Germinal center (tissue), 1 donor: ENCODE measurements at places on chromosomes 2 and 18.

DNA sequence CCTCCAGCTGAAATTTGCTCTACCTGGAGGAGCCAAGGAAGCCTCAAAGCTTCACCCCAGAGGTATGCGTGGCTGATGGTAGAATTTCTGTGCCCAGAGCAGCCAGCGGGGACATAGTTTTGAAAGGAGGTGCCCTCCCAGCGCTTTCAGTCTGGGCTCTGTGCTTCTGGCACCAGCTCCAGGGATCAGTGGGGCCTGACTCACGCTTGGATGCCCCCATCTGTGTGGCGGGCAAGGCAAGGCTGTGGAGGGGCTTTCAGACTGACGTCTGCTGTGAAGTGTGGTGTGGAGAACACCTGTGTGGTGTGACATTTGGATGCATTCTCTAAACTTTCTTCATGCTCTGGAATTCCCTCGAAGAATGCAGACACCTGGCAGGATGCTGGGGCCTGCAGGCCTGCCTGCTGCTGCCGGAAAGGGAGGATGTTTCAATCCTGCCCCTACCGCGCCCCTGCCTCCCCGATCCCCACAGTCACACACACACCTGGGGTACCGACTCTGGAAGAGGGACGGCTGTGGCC is 84.1 kb downstream of the CTIF start:
- peak; percentile 60 for DNase-seq

GRCh38 chr18:23301972-23302371 is 151.1 kb upstream of the RIOK3 start:
- no peak for DNase-seq

DNA sequence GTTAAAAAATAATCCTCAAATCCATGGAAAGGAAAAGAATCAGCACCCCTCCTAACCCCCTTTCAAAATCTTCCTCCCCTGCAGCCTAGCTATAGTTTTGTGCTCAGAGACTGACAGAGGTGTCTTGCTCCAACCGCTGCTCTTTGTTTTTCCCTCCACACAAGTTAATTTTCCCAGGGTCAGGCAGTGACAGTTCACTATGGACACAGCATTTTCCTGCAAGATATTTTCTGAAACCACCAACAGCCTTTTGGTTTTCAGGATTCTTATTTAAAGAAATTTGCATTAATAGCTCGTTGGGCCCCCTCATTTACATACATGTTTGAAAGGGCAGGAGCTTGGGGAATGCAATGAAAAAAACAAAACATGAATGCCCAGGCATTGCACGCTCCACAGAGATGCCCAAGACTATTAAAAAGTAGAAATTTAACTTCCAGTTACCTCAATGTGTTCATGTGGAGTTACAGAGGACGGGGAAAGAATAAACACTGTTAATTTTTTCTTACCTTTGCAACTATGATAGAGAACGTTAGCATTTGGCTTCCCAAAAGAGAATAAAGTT is 71.4 kb upstream of the CXCR4 start:
- no peak for DNase-seq

- DNase-seq: no peak
Measured at GRCh38 chr2:176106581-176107539, at the start of gene HOXD11. HOXD11 (plus strand) TSS chr2:176107280; CDS start chr2:176107356, 76 bp downstream.

DNA sequence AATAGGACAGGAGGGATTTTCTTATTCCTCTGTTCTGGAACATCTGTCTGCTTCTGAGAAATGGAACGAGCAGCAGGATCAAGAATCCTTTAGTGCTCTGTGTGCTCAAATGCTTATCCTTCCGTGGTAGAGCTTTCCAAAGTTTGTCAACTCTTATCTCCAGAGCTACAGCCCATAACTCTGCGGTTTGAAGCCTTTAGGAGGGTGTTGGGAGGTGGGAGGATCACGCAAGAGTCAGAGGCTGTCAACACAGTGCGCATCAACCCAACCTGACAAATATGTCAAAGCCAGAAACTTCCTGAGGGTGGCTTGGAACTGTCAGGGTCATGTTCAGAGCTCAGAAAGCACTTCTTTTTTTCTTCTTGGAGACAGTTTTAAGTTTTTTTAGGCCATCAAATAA is 95.9 kb downstream of the CRIM1 start:
- no peak for DNase-seq

- no peak for DNase-seq
Measured at GRCh38 chr2:98118161-98118560, 31.2 kb downstream of the VWA3B start.

DNA sequence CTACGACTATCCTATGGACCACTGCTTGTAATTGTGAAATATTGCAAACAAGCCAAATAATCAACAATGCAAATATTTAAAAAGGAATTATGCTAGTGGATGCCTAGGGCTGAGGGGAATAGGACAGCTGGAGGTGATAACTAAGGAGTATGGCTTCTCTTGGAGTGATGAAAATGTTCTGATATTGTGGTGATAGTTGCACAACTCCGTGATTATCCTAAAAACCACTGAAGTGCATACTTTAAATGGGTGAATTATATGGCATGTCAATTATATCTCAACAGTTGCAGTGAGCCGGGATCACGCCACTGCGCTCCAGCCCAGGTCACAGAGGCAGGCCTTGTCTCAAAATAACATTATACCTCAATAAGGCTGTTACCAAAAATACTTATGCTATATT is 125.1 kb upstream of the SH3BP4 start:
- DNase-seq: no peak

DNA sequence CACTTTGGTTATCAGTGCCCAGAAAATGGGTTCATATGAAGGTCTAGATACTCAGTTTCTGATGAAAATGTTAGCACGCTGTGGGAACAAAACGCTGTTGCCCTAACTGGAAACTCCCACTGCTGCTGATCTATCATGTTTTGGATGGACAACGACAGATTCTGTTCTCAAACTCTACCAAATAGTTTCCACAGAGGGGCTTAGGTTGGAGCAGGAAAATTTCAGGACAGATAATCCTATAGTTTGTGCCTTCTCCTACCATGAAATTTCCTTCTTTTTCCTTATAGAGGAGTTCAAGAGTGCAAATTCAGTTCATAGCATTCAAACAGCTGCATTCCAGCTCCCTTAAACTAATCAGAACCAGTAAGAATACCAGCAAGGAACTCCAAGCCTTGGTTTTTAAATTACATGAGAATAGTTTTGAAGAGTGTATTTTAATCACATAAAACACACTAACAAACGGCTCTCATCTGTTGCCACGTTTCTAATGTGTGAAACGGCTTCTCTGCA is 58.7 kb upstream of the RALBP1 start:
- no peak for DNase-seq

- DNase-seq: no peak
Measured at GRCh38 chr18:50320719-50321118, 33.2 kb upstream of the CXXC1 start.

GRCh38 chr18:22489704-22490103 is 72.0 kb upstream of the CTAGE1 start:
- no peak for DNase-seq

DNA sequence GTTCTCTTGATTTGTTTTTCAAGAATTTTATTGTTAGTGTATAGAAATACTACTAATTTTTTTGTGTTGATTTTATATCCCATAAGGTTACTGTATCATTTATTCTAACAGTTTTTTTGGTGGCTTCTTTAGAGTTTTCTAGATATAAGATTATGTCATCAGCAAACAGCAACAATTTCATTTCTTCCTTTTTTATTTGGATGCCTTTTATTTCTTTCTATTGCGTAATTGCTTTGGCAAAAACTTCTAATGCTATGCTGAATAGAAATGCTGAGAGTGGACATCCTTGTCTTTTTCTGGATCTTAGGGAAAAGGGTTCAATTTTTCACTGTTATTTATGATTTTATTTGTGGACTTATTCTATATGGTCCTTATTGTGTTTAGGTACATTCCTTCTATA is 298.8 kb downstream of the RPRM start:
- DNase-seq: no peak

- no peak for DNase-seq
Measured at GRCh38 chr2:216802516-216803215, 57.2 kb downstream of the TNP1 start.

DNA sequence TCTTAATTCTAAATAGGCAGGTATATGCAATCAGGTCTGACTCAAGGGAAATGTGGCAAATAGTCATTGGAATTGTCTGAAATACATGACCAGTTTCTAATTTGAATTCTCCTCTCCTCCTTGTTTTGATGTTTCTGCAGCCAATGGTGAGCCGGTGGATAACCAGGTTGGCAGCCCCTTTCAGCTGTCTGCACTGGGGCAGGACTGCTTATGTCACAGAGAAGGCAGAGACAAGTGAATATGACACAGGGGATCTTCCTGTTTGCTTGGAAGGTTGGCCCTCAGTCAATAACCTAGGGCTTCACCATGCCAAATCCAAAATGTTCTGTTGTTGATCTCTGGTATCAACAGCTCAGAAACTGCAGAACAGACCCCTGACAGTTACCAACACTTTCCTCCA is 12.1 kb downstream of the MYT1L start:
- no peak for DNase-seq

GRCh38 chr18:46322411-46322891 is 218.3 kb downstream of the HAUS1 start:
- no peak for DNase-seq

- DNase-seq: no peak
Measured at GRCh38 chr2:119683074-119683712, 4.2 kb downstream of the TMEM177 start.

GRCh38 chr2:2024751-2025481 is 280.6 kb upstream of the PXDN start:
- no peak for DNase-seq

- DNase-seq: no peak
Measured at GRCh38 chr2:235677937-235678336, 184.1 kb downstream of the AGAP1 start.

DNA sequence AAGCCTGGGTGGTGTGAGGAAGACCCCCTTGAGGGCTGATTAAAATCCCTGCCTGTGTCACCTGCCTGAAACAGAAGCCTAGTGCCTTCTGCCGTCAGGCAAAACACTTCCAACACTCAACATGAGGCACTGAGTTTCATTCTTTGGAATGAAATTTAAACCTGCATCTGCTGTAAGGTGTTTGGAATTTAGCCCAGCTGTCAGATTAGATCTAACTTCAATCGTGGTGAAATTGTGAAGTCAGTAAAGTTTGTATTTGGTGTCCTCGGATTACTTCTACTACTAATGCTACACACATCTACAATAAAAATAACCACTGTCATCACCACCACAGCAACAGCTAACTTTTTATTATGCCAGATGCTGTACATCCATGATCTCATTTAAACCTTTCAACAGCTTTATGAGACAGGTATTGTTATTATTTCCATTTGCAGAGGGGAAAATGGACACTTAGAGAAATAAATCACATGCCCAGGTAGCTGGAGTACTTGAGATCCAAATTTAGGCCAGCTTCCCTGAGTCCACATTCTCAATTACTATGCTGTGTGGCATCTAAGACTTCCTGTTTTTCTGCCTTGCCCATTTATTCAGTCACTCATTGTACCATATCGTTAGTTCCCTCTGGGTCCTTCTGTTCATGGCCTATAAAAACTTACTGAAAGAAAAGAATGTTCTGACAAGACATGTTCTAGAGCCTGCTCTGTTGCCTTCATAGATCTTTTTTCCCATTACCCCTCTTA is 98.2 kb upstream of the GCFC2 start:
- no peak for DNase-seq

DNA sequence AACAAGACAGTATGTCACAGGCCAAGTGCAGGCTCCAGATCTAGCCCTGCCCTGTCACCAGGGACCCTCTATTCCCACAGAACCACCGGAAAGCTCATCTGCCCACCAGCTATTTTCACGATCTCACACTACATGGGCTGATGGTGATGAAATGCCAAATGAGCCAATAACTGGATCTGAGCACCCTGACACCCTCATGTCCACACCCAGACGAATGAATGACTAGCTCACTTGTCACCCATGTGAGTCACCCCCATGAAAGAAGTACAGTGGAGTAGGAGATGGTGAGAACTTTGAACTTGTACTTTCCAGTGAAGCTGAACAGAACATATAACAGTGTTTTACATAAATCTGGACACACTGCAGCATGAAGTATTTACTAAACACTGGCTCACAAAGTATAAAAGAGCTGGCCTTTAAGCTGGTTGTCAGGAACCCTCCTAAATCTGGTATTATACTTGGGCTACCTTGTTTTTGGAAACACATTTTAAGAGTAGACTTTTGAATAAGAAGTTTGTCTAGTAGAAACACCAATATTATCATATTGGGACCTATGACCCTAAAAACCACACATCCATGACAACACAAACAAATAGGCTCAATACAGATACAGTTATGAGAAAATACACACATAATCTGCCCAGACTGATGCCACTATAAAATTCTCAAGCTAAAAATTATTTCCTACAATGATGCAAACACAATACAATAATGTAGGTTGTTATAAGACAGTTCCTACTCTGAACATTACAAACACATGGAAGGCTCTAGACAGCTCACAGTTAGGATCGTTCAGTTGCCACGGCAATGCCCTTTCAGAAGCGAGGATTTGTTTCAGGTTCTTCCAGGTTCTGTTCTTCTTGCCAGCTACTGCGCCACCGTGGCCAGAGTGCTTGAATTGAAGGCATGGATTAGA is 19.0 kb downstream of the INO80C start:
- DNase-seq: no peak

DNA sequence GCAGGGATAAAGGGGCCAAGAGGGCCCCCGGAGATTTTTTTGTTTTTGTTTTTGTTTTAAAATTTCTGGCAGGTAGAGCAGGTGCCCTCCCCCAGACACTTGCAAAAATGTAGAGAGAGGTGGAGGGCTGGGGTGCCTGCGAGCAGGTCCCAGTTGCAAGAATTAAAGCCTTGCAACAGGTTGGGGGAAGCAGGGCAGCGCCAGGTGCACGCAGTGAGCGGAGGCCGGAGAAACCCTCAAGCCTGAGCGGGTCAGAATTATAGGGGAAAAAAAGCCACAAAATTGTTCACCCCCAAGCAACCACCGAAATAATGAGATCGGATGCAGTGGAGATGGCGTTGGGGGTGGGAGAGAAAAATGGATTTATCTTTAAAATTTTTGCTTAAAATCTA is 527 bp downstream of the IGFBP5 start:
- DNase-seq: no peak

- DNase-seq: no peak
Measured at GRCh38 chr2:73114273-73114867, 1.6 kb upstream of the RAB11FIP5 start.

DNA sequence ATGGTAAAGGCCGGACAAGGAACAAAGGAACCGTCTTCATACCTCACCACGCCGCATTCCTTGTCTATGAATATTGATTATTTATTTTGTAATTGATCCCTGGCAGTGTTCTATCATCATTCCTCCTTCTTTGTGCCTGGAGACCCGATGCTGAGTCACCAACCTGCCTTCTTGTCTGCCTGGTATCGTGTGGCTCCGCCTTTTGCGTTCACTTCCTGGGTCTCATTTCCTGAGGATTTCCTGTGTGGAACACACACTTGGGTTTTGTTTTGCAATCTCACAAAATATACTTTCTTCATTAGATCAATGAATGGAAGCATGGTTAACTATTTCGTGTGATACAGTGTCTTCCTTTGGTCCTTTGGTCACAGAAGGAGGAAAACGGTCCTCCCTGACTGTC is 95.5 kb upstream of the SNTG2 start:
- no peak for DNase-seq
